NCI-H460 (cell line): ENCODE measurements at places on chromosomes 4 and X. TPM values are rescaled to one million over a fixed set of nuclear protein-coding genes. Genes with fewer than 3 reads are reported as not detected.

Gene CENPVL1
- not detected in 2 replicates for total RNA-seq

Gene LIMCH1
- 295 and 308 TPM in 2 replicates for total RNA-seq

Gene UGT2B17
- total RNA-seq: not detected in 2 replicates

Gene SPANXN2
- not detected in 2 replicates for total RNA-seq
